Caco-2 (cell line): ENCODE measurements at places on chromosomes 5 and 9. TPM values are rescaled to one million over a fixed set of nuclear protein-coding genes. Genes with fewer than 3 reads are reported as not detected.

The SLIT3 gene
- 2.0 and 2.1 TPM in 2 replicates for total RNA-seq

The ELOVL7 gene
- total RNA-seq: 16.4 and 19.1 TPM in 2 replicates

The CORO2A gene
- total RNA-seq: 18.9 and 20.0 TPM in 2 replicates

DNA sequence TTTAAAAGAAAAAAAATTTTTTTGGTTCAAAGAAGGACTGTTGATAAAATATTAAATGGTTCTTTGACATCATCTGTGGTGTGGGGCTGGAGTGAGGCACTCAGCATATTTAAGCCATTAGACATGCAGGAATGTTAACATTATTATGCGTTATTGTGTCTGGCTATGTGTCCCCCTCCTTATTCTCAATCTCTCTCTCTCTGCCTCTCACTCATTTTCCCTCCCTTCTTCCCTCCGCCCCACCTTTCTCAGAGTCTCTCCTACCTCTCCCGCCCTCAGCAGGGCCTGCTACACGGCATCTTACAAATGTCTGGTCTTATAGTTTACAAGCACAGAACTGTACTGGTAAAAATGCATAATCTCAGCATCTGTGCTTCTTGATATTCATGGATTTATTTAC lies 287.8 kb upstream of the TMEM161B start:
- H3K4me3 ChIP-seq: no peak overlapping the region
- H3K27me3 ChIP-seq: no peaks in the 10 kb centered on the region
- H3K4me1 ChIP-seq: no peaks in the 10 kb centered on the region
- H3K27ac ChIP-seq: no peak overlapping the region
